ENCODE measurements at places on chromosomes 6 and 20. TPM values are rescaled to one million over a fixed set of nuclear protein-coding genes. Genes with fewer than 3 reads are reported as not detected.

MOXD1 gene
- polyA plus RNA-seq, result 1.3 TPM

DNA sequence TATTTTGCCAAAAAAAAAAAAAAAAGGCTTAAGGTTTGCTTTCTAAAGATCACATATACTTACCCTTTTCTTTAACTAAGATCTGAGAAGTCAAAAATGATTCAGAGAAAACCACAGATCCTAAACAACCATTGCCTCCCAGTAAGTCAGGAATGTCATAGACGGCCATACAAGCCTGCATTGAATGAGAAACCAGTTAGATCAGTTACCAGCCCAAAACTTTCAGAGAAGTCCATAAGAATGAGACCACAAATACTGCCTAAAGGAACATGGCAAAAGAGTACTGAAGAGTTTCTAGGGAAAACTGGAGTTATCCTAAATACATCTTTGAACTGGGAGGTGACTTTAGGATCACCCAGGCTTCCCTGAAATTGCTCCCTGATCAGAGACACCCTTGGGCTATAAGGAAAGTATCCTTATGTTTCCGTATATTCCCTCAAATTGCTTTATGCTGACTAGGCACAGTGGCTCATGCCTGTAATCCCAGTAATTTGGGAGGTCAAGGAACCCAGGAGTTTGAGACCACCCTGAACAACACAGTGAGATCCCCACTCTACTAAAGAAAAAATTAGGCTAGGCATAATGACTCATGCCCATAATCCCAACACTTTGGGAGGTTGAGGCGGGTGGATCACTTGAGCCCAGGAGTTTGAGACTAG lies 79.4 kb upstream of the SLC4A11 start:
- no peak for DNase-seq

DNA sequence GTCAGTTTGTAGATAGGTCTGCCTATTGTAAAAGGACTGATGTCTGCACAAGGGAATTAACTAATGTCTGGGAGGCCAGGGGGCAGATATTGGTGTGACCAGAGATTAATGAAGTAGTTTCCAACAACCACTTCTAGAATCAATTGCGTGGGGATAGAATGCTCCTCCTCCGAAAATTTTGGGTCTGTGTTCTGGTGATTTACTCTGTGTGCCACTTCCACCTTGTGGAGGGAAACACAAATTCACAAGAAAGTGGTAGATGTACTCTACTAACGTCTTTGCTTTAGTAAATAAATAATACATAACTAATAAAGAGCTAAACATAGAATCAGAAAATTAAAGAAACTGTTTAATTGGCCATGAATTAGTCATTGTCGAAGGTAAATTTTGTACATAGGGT lies 25.5 kb downstream of the TMEM14A start:
- no peak for DNase-seq

GRCh38 chr6:128316258-128316929 lies 204.0 kb downstream of the PTPRK start:
- no peak for DNase-seq

GRCh38 chr6:132084811-132085509 lies 133.8 kb upstream of the CCN2 start:
- DNase-seq, result no peak

DNA sequence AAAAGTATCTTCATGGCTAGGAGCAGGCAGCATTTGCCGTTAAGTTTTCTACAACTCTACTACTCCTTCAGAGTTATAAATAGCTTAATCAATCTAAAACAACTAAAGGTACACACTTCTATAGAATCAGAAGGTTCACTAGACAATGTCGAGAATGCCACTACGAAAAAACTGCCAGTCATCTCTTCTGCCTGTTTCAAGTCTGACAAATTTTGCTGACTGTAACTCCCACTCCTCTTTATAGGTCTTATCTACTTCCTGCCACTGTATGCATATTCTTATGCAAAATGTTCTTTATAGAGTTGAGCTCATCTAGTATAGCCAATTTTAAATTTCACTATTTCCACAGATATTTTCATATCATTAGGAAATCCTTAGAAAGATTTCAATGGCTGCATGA lies 160.1 kb downstream of the EYS start:
- no peak for DNase-seq
